ENCODE measurements at places on chromosomes 13 and 19. TPM values are rescaled to one million over a fixed set of nuclear protein-coding genes. Genes with fewer than 3 reads are reported as not detected.

GRCh38 chr19:38805180-38805579 is 7.6 kb downstream of the LGALS4 start:
- no peak for DNase-seq

GRCh38 chr13:99203601-99204579 is 3.2 kb downstream of the UBAC2 start:
- peak; percentile 2 for DNase-seq

DNA sequence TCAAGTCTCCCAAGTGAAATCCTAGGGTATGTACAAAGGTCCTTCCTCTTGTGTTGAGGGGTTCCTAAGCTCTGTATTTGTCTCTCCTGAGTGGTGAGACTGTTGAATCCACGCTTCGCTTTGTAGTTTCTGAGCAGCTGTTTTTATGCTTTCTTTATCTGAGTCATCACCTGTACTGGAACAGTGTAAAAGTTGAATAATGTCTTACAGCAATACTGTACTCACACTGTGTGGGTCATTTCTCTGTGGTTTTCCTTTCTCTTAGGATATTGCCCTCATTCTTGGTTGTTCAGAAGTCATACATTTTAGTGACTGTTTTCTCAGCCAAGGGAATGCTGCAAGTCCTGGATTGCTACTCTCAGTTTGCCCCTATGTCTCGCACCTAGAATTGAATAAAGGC is 1596.6 kb downstream of the SLITRK5 start:
- DNase-seq, result no peak

DNA sequence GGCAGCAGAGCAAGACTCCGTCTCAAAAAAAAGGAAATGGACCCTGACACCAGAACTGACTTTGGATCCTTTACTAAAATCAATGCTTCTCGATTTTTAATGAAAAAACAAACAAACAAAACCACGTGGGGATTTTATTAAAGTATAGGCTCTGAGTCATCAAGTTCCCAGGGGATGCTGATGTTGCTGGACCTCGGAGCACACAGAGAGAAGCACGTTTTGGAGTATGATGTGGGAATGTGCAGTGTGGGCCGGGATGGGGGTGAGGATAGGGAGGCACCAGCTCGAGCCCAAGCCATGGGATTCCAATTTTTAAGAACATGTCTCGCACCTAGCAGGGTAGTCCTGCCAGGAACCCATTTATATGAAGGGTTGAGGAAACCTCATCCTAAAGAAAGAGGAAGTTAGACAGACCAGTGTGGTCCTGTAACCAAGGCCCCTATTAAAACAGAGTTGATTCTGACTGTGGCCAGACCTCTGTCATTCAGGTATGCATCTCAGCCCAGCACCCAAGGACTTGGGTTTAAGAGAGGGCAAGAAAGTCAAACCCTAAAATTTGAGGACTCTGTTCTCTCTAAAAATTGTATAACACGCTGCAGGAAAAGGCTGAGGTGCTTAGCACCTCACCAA is 6.4 kb downstream of the FLT1 start:
- no peak for DNase-seq

- DNase-seq, result no peak
These were observed 1.4 kb upstream of the SAMD1 start for GRCh38 chr19:14091813-14092462.

- DNase-seq, result no peak
These were observed 19.7 kb downstream of the VWA8 start for GRCh38 chr13:41941174-41941573.

GRCh38 chr19:2227415-2228156 is 8.5 kb downstream of the PLEKHJ1 start:
- no peak for DNase-seq

- DNase-seq, result no peak
These were observed 193.1 kb downstream of the VWA8 start for GRCh38 chr13:41767801-41768200.

GRCh38 chr13:23871616-23872220 is 17.5 kb downstream of the MIPEP start:
- DNase-seq, result no peak

DNA sequence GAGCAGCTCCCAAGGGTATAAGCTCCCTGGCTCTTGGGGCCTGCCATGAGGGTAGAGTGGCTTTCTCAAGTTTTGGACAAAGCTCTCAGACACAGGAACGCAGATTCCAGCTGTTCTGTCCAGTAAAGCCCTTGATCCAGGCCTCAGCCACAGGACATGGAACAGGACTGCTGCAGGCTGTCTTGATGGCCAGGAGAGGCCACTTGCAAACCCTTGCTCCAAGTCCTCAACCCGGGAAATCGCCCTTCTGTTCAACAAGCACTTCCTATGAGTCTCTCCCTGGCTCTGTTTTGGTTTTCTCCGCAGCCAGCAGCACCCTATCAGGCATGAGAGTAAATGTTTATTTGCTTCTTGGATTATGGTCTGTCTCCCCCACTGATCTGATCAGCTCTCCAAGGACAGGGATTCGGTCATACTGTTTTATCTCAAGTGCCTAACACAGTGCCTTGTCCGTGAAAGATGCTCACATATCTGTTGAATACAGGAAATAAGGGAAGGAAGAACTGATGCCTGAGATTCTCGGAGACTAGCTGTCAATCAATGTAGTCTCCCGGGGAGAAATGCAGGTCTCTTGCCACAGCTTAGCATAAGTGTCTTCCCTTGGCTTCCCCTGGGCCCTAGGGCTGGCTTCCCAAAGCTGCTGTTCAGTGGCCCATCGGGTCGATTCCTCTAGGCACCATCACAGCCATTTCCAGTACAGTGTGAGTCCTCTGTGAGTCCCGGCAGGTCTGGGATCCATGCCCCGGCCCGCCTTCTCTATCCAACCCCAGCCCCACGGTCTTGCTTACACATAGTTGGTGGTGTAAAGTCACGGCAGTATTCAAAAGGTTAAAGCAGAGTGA is 90.8 kb downstream of the TSHZ3 start:
- no peak for DNase-seq

- no peak for DNase-seq
These were observed 100.2 kb downstream of the ZIC5 start for GRCh38 chr13:99871249-99871898.

DNA sequence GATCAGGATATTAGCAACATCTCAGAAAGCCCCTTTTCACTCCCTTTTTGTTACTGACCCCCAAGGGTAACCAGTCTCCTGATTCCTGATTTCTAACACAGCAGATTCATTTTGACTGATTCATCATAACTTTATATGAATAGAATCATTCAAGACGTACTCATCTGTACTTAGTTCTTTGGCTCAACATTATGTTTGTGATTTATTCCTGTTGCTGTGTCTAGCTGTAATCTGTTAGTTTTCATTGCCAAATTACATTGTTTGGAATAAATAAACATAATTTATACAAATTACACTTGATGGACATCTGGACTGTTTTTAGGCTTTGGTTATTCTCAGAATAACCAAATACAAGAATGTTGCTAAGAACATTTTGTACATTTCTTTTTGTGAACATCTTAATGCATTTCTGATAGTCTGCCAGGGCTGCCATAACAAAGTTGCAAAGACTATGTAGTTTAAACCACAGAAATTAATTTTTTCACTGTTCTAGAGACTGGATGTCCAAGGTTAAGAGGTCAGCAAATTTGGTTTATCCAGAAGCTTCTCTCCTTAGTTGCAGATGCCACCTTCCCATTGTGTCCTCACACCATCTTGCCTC is 62.8 kb upstream of the EDNRB start:
- no peak for DNase-seq

DNA sequence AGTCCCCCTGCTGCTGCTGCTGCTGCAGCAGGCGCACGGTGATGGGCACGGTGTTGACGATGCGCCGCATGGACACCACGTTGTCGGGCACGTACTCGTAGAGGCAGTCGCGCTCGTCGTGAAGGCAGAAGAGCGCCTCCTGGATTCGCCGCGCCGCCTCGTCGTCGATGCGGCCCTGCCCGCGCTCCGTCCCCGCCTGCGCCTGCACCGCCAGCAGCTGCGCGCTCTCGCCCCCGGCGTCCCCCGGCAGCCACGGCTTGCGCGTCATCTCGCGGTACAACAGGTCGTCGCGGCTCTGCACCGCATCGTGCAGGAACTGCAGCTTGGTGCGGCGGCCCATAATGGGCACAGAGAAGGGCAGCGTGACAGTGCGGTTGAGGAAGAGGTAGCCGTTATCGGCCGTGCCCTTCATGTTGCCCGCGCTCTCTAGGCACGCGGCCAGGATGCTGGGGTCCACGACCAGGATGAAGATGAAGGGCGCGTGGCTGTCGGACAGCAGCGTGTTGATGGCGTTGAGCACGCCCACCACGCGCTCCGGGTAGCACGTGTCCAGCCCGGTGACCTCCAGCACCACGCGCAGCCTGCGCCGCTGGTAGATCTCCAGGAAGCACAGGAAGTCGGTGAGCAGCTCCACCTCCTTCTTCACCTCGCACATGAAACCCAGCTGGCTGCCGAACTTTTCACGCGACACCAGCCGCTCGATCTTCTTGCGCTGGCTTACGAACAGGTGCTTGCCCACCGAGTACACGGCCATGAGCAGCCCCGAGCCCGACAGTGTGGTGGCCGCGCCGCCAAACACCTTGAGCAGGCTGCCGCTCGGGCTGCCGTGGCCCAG is 8.1 kb downstream of the NKPD1 start:
- DNase-seq, result no peak

GRCh38 chr13:108993346-108993745 is 363.9 kb downstream of the MYO16 start:
- no peak for DNase-seq

DNA sequence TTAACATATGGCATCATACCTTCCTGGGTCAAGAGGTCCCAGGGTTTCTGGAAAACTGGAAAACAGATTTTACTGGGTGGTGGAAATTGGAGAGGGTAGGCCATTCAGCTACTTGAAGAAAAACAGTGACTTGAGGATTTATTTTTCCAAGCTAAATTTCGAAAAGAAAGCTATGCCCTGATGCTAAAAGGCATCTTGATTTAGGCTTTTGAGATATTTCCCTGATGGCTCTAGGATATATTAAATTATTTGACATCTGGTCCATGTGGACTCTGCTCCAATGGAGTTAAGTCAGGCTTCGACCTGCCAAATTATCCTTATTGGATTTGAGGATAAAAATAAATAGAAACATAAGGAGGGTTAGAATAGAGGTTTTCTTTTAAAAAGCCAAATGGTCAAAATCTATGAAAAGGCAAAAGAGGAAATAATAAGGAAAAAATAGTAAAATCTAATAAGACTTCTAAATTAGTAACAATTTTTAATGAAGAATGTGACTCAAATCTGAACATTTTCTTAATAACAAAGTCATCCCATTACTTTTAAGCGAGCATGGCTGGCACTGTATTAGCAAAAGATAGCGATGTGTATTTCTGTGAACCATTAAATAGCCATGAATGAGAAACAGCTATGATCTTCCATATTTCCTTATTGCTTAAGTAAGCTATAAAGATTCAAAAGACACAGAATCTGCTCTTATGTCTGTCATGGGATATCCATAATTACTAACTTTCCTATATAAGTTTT is 190.0 kb upstream of the MIR17HG start:
- no peak for DNase-seq

GRCh38 chr19:38015216-38015615 is 108.2 kb downstream of the SIPA1L3 start:
- DNase-seq, result no peak

GRCh38 chr13:71830323-71830722 is 36.7 kb downstream of the DACH1 start:
- no peak for DNase-seq

DNA sequence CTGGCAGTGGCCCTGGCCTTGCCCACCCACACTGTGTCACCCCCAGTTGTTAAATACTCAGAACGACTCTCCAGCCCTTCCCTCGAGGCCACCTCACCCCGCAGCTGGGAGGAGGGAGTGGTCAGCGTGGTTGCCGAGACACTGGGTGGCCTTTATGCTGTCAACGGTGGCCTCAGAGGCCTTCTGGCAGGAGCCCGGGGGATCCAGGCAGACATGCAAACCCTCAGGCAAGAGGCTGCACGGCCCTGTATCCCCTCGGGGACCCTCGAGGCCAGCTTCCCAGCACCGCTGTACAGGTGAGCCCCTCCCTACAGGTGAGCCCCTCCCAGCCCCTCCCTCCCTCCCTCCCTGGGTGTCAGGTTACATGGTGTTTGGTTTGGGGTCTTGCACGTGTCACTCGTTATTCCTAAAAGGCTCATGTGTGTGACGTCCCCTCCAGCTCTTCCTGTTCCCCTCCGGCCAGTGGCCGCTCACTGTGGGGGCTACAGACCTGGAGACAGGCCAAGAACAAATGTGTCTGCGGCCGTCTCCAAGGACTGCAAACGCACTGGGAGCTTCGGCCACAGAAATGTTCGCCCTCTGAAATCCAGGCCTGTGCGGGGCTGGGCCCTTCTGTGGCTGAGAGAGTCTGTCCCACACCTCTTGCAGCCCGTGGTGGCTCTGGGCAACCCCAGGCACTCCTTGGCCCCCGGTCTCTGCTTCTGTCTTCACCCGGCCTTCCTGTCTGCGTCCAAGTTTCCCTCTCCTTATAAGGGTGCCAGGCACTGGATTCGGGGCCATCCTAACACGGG is at the start of gene TEKTIP1:
Gene TEKTIP1, plus strand, starts transcription at position 210 of the 791 bp plus-strand sequence. Its CDS starts 4 bp downstream, at position 214.
- DNase-seq, result no peak

GRCh38 chr19:6092329-6093286 is 17.7 kb downstream of the RFX2 start:
- peak; percentile 95 for DNase-seq

- DNase-seq, result peak; percentile 91
These were observed at the start of gene CLIP3 for GRCh38 chr19:36032251-36033104. Gene CLIP3 (minus strand): TSS chr19:36032873. CDS start chr19:36032357, 516 bp downstream.

DNA sequence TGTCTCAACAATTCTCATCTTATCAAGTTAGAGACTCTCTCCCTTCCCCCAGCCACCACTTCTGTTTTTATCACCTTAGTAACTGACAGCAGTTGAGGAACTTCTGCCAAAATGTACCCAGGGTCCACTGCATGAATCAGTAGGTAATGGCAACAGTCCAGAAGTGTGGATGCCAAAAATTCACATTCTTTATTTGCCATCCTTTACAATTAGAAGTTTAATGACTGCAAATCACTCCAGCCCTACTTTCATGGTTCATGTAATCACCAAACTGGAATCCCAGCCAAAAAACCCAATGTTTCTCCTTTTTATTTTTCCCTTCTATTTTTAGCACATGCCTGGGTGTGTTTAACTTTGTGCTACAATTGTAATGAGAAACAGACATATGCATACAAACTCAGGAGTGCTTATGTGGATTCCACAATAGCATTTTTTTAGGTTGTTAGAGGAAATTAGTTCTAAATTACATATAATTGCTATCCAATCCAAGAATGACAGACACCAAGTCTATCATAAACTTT is 243.5 kb downstream of the RGCC start:
- DNase-seq, result no peak

- no peak for DNase-seq
These were observed 13.2 kb downstream of the NUCB1 start for GRCh38 chr19:48913114-48913889.

Gene PALM3
- total RNA-seq, result 19.4 TPM

Gene CLEC4M
- 0.54 TPM for total RNA-seq

Gene KLK15
- not detected for total RNA-seq

Gene LSM7
- 54.0 TPM for total RNA-seq

Gene ZNF99
- total RNA-seq, result 0.25 TPM

Gene ZNF66
- total RNA-seq, result 5.8 TPM

Gene IRGC
- total RNA-seq, result not detected

Gene MEIS3
- 7.6 TPM for total RNA-seq

Gene ATP4B
- 0.16 TPM for total RNA-seq
